ENCODE measurements at places on chromosomes 3 and 15.

- DNase-seq, result no peak
Measured at GRCh38 chr3:142802891-142803290, 79.1 kb downstream of the TRPC1 start.

DNA sequence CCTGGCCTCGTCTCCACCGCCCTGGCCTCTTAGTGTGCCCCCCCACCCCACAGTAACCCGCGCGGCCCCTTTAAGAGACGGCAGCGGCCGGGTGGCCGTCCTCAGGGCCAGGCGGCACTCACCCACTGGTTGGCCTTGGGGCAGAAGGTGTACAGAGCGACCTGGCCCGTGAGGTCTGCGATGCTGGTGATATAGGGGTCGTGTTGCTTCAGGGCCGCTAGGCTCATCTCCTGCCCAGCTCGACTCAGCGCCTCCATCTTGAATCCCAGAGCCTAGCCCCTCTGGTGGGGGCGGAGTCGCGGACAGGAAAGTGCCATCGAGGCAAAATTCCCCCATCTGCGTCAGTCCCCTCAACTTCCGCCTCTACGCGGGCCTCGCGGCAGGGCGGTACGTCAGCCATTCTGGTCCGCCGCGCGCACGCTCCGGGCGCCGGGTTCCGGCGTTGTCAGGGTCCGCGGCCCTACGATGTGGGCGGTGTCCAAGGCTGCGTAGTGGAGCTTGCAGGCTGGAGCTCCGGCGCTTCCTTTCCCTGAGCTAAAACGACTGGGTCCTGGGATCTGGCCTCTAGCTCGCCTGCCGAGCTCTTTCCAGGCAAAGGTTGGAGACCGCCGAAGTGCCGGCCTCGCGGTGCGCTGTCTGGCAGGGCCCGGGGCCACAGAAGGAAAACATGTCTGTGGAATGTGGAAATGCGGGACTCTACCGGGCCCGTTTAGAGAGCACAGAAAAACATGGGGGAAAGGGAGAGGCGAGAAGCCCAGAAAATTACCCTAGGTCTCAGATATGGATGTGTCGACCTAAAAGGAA is at the start of gene DCP1A:
TSS of gene DCP1A (minus strand) at position 283 of the 804 bp plus-strand sequence. CDS start at position 257, 26 bp downstream.
- peak; percentile 89 for DNase-seq

- DNase-seq, result no peak
Measured at GRCh38 chr15:37111427-37111717, 11.0 kb upstream of the MEIS2 start.

GRCh38 chr3:14494973-14495300 is 45.2 kb downstream of the GRIP2 start:
- DNase-seq, result no peak

DNA sequence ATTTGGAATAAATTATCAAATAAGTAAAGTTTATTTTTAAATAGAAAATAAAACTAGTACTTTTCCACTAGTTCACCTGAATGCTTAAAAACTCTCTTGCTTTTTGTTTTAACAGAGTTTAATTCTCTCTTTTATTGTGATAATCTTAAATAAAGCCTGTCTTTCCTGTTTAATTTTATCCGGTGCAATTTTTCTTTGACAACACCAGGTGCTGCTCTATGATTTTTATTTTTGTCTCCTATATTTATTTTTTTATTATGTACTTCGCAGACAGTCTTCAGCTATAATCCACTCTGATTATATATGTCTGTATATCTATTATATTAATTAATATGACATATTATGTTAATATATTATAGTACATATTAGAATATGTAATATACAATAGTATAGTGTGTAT is 1293.0 kb upstream of the EPHA6 start:
- no peak for DNase-seq

DNA sequence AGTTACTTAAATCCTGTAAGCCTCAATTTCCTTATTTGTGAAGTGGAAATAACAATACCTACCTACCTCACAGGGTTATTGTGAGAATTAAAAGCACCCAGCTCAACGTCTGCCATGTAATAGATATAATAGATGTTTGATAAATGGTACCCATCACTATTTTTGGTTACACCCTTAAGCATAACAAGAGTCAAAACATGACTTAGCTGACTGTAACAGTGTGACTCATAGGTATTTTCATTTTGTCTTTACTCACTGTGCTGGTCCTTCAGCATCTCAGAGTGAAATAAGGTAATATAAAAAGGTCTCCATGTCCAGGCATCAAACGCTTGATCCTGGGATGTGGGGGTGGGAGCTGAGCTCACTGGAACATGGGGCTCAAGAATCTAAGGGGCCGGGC is 3.1 kb downstream of the CPLX3 start:
- no peak for DNase-seq

- DNase-seq, result no peak
Measured at GRCh38 chr3:106824856-106825255, 552.4 kb upstream of the CCDC54 start.

DNA sequence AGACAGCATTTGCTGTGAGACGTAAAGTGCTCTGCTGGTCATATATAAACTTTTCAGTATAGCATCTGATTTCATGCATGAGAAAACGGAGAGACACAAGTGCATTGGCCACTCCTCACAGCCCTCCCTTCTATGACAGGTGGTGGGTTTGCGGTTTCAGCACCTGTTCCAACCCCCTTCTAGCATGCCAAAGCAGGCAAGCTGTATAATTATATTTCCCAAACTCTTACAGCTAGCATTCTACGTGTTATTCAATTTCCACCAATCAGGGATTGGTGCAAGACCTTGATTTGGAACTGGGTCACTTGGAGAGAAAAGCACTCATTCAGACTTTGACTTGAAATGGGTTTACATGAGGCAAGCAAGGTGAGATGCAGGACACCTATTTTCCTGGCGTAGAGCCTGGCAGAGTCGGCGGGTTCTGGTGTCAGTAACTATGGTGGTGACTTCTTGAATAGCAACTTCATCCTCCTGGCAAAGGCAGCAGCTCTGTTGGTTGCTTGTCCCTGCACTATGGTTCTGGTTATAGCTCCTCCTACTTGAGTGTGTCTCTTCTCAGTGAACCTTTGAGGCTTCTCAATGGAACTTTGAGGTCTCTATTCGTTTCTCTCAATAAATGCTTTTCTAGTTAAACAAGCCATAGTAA is 356.5 kb downstream of the TBL1XR1 start:
- DNase-seq, result no peak

DNA sequence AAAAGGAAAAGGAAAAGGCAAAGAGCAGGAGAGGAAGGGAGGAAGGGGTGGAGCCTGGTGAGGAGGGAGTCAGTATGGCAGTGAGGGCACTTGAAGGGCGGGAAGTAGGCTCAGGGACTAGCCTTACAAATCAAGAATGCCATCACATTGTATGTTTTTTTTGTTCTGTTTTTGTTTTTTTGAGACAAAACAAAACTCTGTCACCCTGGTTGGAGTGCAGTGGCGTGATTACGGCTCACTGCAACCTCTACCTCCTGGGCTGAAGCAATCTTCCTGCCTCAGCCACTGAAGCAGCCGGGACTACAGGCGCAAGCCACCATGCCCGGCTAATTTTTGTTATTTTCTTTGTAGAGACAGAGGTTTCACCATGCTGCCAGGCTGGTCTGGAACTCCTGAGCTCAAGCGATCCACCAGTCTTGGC is 10.5 kb upstream of the PIK3CB start:
- no peak for DNase-seq

- no peak for DNase-seq
Measured at GRCh38 chr3:31027191-31027761, 132.8 kb upstream of the GADL1 start.

- no peak for DNase-seq
Measured at GRCh38 chr15:42104095-42104891, 9.9 kb upstream of the PLA2G4D start.

GRCh38 chr3:126537730-126538281 is 13.9 kb downstream of the CHST13 start:
- DNase-seq, result no peak

- DNase-seq, result no peak
Measured at GRCh38 chr3:115004201-115005140, 142.6 kb downstream of the ZBTB20 start.

- no peak for DNase-seq
Measured at GRCh38 chr3:4943549-4943948, 35.7 kb upstream of the BHLHE40 start.

- DNase-seq, result no peak
Measured at GRCh38 chr3:36906504-36907149, 38.2 kb downstream of the TRANK1 start.

DNA sequence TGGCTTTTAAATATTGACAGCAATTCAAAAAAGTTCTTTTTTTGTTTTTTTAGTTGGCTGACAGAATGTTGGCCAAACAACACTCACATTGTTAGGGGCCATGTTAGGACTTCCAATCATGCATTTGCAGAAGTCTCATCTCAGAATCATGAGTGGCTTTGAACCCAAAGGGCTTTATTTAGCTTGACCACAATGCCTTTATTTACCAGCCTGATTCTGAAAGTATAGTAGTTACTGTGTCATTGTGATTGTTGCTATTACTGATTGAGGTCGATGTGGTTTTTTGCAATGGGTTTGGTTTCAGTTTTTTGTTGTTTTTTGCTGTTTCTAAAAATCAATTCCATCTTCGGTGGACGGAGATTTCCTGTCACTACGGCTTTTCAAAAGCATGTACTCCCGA is 7.2 kb downstream of the GLDN start:
- DNase-seq, result no peak

GRCh38 chr3:35965908-35966307 is 326.6 kb downstream of the ARPP21 start:
- DNase-seq, result peak; percentile 16

GRCh38 chr3:23877329-23877980 is 39.3 kb downstream of the NKIRAS1 start:
- no peak for DNase-seq

DNA sequence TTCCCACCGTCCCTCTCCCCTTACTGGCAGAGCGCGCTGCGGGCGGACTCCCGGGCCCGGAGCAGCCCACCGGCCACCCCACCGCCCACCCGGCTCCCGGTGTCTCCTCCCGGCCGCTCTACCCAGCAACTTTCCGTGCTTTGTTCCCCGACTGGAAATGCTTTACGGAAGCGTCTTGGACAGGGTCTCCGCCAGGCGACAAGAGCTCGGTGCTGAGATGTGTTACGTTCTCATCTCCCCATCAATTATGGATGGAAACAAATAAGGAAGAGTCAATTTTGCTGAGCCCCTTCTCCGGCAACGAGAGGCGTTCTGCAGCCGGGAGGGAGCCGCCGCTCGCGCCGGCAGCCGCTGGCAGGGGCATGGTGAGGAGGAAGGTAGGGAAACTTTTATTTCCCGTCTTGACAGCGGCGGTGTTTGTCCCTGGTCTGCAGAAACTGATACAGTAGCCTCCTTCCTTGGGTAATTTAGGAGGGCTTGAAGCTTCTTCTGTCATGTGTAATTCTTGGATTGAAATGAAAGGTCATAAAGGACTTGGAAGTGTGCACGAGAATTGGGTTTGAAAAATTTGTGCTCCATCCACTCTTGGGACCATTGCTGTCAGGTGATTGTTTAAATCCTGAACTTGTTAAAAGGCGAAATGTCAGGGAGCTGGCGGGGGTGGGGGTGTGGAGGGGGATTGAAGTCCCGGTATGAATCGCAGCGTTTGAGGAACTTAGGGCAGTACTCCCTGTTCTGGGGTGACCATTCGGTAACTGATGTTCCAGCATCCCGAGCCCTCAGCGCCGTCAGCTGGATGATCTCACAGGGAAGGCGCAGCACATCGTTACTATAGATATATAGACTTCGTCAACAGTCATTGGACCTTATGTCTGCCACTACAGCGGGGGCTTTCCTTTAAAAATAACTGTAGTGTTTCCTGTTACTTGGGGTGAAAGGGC is 1.5 kb downstream of the SEMA6D start:
- no peak for DNase-seq

- no peak for DNase-seq
Measured at GRCh38 chr3:98528474-98529346, 3.1 kb upstream of the GPR15 start.

GRCh38 chr15:92098869-92099268 is 245.4 kb downstream of the SLCO3A1 start:
- DNase-seq, result no peak

DNA sequence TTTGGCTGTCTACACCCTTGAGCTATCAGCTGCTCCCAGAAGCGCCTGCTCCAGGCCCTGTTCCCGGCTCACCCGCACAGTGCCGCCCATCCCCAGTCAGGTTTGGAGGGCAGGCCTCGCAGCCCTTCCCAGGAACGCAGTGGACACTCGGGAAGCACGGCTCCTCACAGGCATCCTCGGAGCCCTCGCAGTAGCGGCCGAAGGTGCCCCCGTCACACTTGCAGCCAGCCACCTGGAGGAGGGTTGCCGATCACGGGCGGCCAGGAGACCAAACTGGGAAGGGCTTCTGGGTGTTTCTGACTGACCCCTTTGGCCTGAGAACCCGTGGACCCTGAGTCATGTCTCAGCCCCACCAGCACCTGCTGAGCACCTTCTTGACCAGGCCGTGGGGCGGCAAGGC is 33.4 kb downstream of the MUC20 start:
- DNase-seq, result no peak

- DNase-seq, result no peak
Measured at GRCh38 chr3:150874666-150875219, 30.5 kb downstream of the MINDY4B start.

DNA sequence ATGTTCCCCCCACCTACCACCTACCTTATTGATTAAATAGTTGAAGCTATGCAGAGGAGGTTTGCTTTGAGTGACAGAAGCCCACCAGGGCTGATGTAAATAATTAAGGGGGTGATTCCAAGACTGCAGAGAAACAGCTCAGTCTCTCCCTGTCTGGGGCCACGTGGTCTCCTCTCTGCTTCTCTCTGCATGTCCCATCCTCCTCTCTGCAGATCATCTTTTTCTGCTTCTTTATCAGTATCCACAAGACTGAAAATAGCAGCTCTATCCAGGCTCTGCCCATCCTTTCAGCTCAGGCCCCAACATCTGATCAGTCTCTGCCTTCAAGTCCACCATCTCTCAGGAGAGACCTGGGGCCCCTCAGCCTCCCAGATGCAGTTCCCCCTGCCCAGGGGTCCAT is 110.8 kb downstream of the ANP32A start:
- DNase-seq, result no peak

DNA sequence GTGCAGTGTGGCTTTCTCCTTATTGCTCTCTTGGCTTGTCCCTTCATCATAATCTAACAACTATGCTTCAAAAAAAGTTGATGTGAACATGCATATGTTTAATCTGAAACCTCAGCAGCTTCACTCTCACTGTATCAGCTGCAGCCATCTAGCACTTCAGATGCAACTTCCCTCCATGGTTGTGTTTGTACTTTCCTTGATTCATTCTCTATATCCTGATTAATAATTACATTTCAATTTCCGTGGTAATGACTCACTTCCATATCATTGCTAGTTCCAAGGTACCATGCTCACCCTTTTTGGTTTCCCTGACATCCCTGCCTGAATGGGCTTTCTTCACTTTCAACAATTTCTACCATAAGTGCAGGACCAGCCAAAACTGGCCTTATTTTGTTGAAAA is 51.2 kb downstream of the MDFIC2 start:
- DNase-seq, result no peak

GRCh38 chr3:186118692-186119091 is 9.8 kb upstream of the ETV5 start:
- DNase-seq, result no peak

DNA sequence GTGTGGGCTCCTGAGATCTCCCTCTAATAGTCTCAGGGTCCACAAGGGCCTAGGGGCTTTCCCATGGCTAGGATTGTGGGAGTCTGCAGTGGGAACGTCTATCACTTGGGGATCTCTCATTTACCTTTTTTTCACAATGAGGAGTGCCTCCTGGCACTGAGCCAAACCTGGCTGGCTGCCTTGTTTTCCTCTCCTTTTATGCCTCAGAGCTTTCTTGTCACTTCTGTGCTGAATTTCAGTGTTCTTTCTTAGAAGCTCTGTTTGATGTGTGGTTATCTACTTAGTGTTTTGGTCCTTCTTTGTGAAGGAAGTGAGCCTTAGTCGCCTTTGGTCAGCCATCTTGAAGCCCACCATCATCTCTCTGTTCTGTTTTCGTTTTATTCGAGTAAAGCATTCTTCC is 33.9 kb downstream of the DOCK3 start:
- DNase-seq, result no peak

GRCh38 chr15:58454950-58455401 is 23.2 kb downstream of the LIPC start:
- no peak for DNase-seq

Measured in KG1 (cell line).